ENCODE measurements at places on chromosomes 4 and X.

DNA sequence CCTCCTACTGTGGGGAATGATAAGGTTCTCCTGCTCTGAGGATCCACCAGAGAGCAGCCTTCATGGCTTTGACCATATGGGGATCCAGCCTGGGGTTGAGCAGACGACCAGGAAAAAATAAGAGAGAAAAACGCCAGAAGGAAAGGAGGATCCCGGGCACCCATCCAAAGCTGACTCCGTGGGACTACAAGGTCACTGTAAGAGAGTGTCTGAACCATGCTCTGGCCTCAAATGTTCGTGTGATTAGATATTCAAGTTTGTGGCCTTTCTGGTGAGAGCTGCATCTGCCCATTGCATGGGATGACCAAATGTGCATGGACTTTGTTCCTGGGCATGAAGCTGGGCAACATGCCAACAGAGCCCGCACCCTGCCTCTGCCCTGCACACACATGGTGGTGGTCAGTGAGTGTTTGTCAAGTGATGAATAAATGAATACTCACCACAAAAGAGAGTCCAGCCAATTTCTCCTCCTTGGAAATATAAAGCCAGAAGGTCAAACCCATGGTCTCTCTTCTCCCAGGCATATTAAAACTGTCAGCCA is 346.0 kb upstream of the GATB start:
- no peak for DNase-seq

GRCh38 chr4:35942092-35942491 is 302.2 kb downstream of the ARAP2 start:
- DNase-seq: no peak

- DNase-seq: no peak
Measured at GRCh38 chr4:52588771-52589591, 70.1 kb downstream of the USP46 start.

DNA sequence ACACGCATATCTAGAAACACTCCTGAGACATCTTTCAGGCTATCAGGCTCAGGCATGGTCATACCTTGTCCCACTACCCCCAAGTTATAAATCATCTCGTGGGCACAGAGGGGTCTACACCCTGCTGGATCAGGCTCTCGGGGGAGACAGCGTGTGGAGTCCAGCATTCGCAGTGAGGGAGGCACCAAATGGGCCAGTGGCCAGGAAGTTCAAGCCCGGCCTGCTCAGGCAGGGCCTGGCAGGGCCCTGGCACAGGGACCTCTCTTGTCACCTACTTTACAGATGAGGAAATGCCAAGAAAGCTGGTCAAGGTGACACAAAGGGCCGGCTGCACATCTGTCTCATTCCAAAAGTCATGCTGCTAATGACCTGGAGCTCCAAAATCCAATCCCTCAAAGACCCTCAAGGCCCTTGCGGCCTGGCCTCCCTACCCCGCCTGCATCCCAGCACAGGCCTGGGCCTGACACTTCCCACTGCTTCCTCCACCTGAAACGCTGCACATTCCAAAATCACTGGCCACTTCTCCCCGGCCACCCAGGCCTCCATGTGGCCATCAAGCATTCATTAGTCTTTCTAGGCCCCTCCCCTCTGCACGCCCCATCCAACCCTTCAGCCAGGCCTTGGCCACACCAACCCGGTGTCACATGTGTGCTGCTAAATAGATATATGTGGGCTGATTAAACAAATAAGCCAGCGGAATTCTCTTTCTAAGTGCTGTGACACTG is 35.6 kb downstream of the ACOX3 start:
- DNase-seq: no peak

DNA sequence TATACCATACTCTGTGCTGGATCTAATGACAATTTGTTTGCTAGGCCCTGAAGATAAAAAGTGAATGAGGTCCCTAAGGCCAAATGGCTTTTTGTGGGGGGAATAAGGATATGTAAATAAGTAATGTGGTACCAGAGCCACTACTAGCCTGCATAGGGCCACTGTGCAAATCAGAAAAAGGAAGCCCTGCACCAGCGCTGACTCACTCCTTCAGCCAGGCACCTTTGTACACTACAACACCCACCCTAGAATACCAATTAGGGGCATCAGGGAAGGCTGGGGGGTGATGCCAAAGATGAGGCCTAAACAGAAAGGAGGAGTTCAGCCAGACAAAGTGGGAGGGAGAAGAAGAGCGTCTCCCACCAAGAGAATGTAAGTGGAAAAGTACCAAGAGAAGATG is 122.2 kb downstream of the CAMK2D start:
- DNase-seq: no peak

- no peak for DNase-seq
Measured at GRCh38 chrX:28585767-28586166, 1.5 kb upstream of the IL1RAPL1 start.

GRCh38 chr4:156413239-156414135 is 459.8 kb upstream of the CTSO start:
- no peak for DNase-seq

- DNase-seq: no peak
Measured at GRCh38 chr4:113699772-113700171, 61.8 kb downstream of the CAMK2D start.
